BE2C (cell line): ENCODE measurements at places on chromosomes 5 and 9.

- no peak for DNase-seq
These were observed 1.9 kb downstream of the CD14 start for GRCh38 chr5:140631036-140631417.

- no peak for DNase-seq
These were observed 19.1 kb downstream of the EXOC3 start for GRCh38 chr5:462051-462481.

GRCh38 chr5:60248901-60249300 is 355.4 kb upstream of the PDE4D start:
- no peak for DNase-seq

DNA sequence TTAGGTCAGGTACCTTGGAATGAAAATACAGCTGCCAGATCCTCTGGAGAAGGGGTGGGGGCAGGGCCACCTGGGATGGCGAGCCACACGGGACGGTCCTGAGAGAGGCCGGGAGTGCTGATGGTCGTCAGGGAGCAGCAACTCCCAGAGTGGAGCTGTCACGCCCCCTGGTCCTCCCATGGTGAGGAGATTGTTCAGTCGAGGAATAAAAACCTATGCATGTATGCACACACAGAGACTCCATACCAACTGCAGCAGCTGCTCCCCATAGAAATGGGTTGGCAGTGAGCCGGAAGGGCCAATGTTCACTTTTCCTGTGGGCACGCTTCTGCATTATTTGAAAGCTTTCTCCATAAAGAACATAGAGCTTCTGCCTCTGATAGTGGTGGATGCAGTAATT is 45.2 kb upstream of the SEMA4D start:
- DNase-seq = no peak

- no peak for DNase-seq
These were observed 40.0 kb downstream of the PSD2 start for GRCh38 chr5:139835656-139836055.

- DNase-seq = no peak
These were observed 118.1 kb upstream of the TARS1 start for GRCh38 chr5:33322632-33323031.

DNA sequence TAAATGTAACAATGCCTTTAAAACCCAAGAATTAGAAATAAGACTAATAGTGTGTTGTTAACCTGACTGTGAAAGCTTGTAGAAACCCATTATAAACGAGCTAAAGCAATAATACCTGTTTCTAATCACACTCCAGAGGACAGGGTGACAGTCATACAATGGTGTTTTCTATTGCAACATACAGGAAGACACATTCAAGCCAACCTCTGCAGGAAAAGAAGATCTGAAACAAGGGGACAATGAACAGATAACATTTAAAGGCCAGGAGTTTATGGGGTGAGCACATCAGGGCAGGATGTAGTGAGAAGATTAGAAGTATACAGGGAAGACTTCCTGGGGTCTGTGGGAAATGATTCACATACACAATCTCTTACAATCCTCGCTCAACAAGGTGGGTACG is 13.8 kb downstream of the BARHL1 start:
- DNase-seq = no peak

DNA sequence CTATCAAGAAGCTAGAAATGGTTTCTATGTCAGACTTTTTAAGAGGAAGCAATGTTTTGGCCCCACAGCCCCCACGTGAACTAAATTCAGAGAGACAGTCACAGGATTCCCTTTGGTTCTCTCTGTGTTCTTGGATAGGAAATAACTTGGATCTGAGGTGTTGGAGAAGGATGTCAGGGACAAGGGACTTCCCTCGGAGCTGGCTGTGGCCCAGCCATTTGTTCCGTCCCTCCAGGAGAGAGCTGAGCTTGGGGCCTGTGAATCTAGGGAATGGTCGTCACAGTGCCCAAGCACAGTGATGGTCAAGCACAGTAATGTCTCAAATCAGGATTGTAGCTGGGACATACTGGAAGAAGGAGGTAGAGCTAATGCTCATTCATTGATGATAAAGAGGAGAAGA is 2.0 kb downstream of the C7 start:
- DNase-seq = no peak

DNA sequence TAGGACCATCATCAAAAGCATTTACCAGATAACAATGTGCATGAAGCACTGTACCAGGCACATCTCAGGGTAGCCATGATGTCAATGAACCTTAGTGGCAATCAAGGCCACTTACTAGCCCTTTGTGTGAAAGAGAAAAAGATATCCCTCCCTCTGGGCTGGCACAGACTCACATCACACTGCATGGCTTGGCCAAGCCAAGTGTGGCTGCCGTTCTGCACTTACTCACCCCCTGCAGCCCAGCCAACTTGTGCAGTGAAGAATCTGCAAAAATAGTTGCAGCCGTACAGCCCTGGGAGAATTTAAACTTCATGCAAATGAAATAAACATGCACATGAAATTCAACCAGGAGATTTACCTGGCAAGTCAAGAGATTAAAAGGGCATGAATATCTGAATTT is 333.5 kb downstream of the DEPDC1B start:
- peak; percentile 25 for DNase-seq

- no peak for DNase-seq
These were observed 223.5 kb upstream of the TNC start for GRCh38 chr9:115341426-115341825.

DNA sequence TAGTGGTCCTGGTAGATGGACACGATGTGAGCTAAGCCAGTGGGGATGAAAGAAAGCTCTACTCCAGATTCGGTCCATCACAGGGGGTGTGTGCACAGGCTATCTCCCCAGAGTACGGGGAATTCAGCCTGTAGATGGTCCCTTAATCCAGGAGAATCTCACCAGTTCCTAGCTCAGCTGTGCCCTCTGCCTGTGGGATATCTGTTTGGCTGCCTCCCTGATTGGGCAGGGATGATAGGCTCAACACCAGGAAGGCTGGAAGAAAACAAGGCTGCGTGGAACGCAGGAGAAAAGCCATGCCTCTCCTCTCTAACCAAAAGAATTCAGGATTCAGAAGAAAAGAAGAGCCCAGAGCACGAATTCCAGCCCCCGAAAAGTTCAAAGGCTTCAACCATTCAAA is 40.9 kb downstream of the VLDLR start:
- peak; percentile 36 for DNase-seq

GRCh38 chr5:3092664-3093063 is 341.2 kb upstream of the IRX2 start:
- no peak for DNase-seq

DNA sequence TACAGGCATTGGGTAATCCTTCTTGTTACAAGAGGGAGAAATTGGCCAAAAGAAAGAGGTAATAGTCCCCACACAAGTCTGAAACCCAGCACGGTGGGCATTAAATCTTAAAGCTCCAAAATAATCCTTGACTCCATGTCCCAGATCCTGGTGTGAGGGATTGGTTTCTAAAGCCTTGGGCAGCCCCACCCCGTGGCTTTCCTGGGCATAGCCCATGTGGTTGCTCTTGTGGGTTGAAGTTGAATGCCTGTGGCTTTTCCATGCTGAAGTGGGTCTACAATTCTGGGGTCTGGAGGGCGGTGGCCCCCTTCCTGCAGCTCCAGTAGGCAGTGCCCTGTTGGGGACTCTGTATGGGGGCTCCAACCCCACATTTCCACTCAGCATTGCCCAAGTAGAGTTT is 91.8 kb upstream of the LARP1 start:
- DNase-seq = no peak

- no peak for DNase-seq
These were observed 8.0 kb upstream of the CTNNA1 start for GRCh38 chr5:138745268-138745667.

DNA sequence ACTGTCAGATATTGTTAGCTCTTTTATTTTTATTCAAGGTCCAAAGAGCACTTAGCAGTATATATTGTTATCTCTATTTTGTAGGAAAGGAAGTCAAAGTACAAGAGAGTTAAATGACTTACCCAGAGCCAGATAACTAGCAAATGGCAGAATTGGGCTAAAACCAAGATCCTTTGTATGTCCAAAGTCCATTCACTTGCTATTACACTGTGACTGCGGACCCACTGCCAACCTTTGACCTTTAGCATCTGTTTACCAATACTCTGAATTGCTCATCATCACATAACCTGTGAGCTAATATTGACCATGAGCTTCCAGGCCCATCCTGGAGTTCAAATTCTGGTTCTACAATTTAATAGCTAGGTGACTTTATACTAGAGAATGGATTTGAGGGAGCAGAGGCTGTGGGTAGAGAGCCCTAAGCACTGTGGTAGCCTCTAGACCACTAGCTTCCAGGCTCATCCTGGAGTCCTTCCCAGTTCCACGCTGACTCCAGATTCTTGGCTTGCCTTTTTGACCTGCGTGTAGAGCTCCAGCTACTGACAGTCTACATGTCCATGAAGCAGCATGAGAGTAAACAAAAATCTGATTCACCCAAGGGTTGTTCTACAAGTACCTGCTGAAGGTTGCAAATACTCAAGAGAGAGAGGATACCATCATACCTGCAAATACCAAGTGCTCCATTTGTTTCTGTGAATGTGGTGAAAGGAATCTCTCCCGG is 424.0 kb downstream of the SH3GL2 start:
- no peak for DNase-seq

- DNase-seq = no peak
These were observed 210.4 kb upstream of the ELAVL2 start for GRCh38 chr9:24036459-24036858.

DNA sequence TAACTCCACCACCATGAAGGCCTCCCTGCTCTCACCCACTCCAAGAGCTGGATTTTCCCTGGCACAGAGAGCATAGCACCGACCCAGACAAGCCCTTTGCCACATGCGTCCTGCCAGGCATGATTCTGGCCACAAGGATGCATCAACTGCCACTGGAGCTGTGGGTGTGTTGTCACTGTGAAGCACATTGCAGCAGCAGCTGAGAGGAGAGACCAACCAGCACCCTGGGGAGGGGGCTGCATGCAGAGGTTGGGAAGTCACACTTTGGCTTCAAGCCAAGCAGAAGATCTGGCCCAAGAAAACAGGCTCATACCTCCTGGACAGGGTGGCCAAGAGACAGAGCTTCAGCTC is 22.6 kb upstream of the PTGES start:
- peak; percentile 24 for DNase-seq

DNA sequence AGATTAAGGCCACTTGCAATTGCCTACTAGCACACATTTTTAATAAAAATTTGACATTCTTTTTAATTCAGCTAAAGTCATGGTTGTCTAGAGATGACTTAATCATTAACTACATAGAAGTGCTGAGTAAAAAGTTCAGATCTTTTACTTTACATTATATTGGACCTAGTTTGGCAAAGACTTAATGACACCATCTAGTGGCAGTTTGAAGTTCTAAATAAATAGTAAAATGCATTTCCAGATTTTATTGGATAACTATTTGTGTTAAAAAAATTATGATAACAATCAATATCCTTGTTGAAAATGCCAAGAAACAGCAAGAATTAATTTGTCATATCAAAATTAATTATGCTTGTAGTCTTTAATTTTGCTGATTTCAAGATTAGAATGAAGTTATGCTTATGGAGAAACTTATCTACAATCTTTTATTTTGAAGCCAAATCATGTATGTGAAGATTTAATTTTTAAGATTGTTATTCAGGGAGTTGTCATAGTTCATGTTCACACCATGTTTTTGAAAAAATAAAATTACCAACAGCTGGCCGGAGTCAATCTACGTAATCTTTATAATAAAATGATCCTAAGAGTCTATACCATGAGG is 69.6 kb upstream of the PJA2 start:
- no peak for DNase-seq

GRCh38 chr9:107750741-107751566 is 261.4 kb upstream of the KLF4 start:
- no peak for DNase-seq

DNA sequence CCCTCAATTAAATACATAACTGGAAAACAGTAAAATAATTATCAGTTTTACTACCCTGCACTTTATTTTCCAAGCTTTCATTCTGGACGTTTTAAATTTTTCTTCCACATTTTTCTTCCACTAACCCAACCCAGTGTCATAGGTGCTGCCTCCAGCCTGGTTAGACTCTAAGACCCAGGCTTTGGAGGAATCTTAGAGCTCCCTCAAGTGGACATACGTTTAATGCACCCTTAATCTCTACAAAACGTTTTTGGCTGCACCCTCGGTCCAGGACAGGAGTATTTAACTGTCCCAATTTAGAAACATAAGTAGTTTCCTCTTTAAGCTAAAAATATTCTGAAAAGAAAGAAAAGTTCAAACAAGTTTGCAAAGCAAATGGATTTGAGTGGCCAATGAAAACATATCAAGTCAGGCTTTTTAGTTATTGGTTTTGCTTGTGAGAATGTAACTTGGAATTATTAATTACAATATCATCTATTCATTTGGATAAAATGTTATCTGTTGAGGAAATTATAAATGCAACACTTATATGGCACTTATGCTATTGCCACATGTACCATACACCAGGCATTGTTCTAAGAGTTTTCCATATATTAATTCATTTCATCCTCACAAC is 38.9 kb downstream of the CDH6 start:
- DNase-seq = peak; percentile 41

DNA sequence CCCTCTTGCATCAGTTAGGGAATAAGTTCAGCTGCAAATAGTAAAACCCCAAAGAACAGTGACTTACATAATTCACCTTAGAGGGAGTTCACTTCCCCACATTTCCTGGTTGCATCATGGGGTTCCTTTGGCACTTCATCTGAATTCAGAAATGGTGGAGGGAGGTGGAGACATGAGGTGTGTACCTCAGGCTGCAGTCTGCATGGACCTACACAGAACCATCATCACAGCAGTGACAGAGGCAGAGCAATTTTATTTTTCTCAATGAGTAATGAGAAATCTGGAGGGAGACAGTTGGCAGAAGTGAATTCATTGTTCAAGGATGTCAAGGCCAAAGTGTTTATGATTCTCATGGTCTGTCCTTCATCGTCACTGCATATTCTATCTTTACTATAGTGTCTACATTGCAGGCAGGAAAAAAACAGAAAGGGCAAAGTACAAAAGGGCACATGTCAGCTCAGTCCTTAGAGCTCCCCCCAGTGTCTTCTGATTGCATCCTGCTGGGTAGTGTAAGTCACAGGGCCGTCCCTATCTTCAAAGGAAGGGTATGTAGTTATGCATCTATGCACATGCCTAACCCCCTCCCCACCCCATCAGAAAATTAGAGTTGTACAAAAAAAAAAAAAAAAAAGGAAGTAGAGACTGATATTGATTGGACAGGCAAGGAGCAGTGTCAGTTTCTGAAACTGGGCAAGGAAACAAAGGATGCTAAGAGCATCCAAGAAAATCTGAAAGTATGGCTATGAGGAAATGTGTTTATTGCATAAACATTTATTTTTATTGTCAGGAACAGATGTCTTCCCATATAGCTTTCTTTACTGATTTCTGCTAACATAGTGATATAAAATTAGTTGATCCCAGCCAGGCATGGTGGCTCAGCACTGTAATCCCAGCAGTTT is 132.7 kb upstream of the APC start:
- DNase-seq = no peak

DNA sequence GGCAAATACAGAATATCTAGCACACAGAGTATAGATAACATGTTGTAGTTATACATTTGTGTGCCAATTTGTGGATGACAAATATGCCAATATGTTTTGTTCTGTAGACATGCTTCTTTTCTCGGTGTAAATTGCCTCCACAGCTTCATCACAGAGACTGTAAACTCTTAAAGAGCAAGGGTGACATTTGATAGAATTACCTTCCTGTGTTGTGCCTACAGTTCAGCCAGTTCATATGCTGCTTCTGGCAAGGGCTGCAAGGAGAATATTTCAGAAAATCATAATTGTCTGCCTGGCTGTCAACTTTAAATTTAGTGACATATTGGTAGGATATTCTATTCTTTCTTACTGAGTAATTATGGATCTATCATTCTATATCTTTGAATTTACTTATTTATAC is 155.1 kb downstream of the MAT2B start:
- DNase-seq = no peak
